ENCODE measurements at places on chromosomes 3 and 15. TPM values are rescaled to one million over a fixed set of nuclear protein-coding genes. Genes with fewer than 3 reads are reported as not detected.

- peak; percentile 28 for DNase-seq
Observed at GRCh38 chr15:33737687-33738601, 230.4 kb upstream of the CHRM5 start.

DNA sequence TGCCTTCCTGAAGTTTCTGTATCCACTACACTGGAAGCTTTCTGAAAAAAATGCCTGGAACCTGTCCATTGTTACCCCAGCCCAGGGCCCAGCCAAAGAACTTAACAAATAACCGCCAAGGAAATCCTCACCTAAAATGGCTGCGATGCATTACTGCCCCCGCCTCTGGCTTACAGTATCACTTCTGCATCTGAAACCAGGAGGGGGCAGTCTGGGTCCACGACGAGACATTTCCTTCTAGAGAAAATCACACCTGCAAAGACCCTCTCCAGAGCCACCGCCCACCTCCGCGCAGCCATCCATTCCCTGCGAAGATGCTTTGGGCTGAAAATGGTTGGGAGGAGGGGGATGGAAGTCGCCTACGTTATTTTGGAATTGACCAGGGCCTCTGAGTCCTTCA is 22.4 kb upstream of the CELF6 start:
- no peak for DNase-seq

DNA sequence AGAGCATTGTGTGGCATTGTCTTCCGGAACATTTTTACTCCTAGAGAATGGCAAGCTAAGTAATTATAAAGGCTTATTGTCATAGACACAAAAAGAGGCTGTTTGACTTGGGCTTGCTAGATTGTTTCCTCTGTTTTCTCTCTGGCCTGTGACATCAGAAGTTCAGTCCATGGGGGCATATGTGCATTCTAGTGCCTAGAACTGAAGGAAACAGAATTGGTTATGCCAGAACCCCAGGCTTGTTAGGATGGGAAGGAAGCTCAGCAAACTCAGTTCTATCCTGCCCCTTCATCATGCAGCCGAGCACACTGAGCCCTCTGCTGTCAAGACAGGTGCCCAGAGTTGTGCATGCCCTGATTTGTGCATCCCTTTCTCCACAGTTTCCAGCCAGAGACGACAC is 131.3 kb downstream of the PDE8A start:
- no peak for DNase-seq

- DNase-seq = no peak
Observed at GRCh38 chr15:73303636-73304035, 65.1 kb downstream of the HCN4 start.

DNA sequence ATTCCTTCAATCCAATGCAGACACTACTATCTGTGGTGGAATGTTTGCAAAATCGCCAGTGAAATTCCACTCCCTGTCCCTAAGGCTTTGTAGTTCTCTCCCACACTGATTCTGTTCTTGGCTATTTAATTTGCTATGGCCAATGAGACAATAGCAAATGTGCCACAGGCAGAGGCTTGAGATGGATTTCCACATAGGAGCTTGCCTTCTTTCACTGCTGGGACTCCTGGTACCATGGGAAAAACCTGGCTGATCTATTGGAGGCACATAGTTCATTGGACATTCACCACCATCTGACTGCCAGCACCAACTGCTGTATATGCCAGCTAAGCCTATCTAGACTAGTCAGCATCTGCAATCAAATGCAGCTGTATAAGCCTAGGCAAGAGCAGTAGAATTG is 103.8 kb downstream of the NR1D2 start:
- DNase-seq = no peak

The PATL2 gene
- total RNA-seq = 0.93 TPM

The ANKRD34C gene
- total RNA-seq = 0.05 TPM

The ARGFX gene
- not detected for total RNA-seq
